ENCODE measurements at places on chromosomes 3 and 15. TPM values are rescaled to one million over a fixed set of nuclear protein-coding genes. Genes with fewer than 3 reads are reported as not detected.

ZNF501 gene
- total RNA-seq, result 4.5 TPM

AADAC gene
- total RNA-seq, result 3.2 TPM

SLC28A1 gene
- total RNA-seq, result not detected

C3orf85 gene
- total RNA-seq, result not detected

CPN2 gene
- not detected for total RNA-seq

RPL29 gene
- 810 TPM for total RNA-seq

FOXL2NB gene
- not detected for total RNA-seq

MESP2 gene
- not detected for total RNA-seq

CX3CR1 gene
- 8.3 TPM for total RNA-seq

CCDC191 gene
- total RNA-seq, result 4.1 TPM

LDHAL6B gene
- not detected for total RNA-seq

MOBP gene
- total RNA-seq, result not detected

EIF4E3 gene
- total RNA-seq, result 38.4 TPM

UBAP1L gene
- total RNA-seq, result 4.9 TPM

NUP210 gene
- total RNA-seq, result 19.8 TPM

VWA5B2 gene
- not detected for total RNA-seq

XIRP1 gene
- total RNA-seq, result not detected

MSL2 gene
- 30.2 TPM for total RNA-seq

SEMA7A gene
- 5.4 TPM for total RNA-seq

STAC gene
- total RNA-seq, result 25.3 TPM

NIT2 gene
- 31.1 TPM for total RNA-seq

GPR160 gene
- total RNA-seq, result 22.3 TPM

AHSG gene
- not detected for total RNA-seq

SLC30A4 gene
- 6.7 TPM for total RNA-seq

MFSD1 gene
- total RNA-seq, result 84.5 TPM

RBM6 gene
- total RNA-seq, result 110 TPM

CILP gene
- 1.1 TPM for total RNA-seq

IFT122 gene
- 26.5 TPM for total RNA-seq

MKRN3 gene
- 2.5 TPM for total RNA-seq

IFRD2 gene
- total RNA-seq, result 77.0 TPM

CCR8 gene
- not detected for total RNA-seq

HESX1 gene
- total RNA-seq, result 1.2 TPM

MAP4 gene
- total RNA-seq, result 191 TPM

CHRNA3 gene
- total RNA-seq, result not detected

RTP3 gene
- not detected for total RNA-seq

ZBED2 gene
- 6.4 TPM for total RNA-seq

ZNF620 gene
- total RNA-seq, result 7.0 TPM

GOLGA8K gene
- total RNA-seq, result 2.1 TPM

CCR2 gene
- total RNA-seq, result 17.8 TPM

SKOR1 gene
- total RNA-seq, result 0.52 TPM

SERINC4 gene
- total RNA-seq, result not detected

SPPL2A gene
- total RNA-seq, result 112 TPM

Data from upper lobe of right lung (tissue), 1 donor.